ENCODE measurements at places on chromosomes 3 and 15.

- DNase-seq = no peak
Measured at GRCh38 chr3:71532639-71533395, 50.7 kb downstream of the FOXP1 start.

DNA sequence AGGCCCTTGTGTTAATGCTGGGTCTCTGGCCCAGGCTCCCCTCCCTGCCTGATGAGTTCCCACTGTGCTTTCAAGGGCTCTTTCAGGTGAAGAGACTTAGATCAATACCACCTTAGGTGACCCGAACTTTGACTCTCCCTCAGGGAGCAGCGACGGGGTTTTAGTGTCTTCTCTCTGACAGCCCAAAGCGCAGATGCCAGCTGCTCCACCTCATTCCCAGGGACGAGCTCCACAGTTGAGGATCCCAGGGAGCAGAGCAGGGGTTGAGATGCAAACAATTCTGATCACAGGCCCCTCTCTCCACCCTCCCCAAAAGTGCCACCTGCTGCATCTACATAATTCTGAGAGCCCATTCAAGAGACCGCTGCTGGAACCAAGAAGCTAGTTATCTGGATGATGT is 265.1 kb downstream of the TJP1 start:
- no peak for DNase-seq

GRCh38 chr15:69311319-69311721 is 12.6 kb downstream of the PAQR5 start:
- no peak for DNase-seq

GRCh38 chr15:99729920-99730319 is 3.3 kb downstream of the LYSMD4 start:
- DNase-seq = no peak

DNA sequence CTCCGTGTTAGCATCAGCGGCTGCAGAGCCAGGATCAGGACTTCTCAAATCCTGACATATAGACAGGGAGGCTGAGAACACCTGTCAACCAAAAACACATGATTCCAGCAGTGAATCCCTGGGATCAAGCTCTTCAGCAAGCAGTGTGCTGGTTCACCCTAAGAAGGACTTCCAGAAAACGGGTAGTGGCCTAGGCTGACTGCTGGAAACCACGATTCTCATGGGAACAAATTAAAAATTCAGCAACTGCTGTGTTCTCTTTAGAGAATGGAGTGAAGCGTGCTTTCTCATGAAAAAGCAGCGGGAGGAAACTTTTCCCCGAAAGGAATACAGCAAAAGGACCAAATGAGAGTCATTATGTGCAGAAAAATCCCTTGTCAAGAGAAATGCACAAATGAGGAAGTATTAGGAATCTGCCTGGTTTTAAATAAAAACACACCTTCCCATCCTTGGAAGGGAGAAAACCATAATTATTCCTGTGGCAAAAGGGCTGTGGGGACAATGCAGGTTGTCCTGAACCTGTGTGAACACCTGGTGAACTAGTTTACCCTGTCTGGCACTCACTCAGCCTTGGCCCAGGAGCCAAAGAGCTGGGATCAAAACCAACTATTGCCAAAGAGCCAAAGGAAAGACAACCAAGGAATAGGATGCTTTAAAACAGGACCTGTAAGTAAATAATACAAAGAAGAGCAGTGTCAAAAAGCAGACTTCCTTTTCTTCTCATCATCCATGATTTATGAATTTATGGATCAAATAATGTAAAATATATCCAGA is 13.4 kb downstream of the IL12A start:
- DNase-seq = no peak

GRCh38 chr3:176650478-176650877 is 546.8 kb downstream of the TBL1XR1 start:
- DNase-seq = no peak

DNA sequence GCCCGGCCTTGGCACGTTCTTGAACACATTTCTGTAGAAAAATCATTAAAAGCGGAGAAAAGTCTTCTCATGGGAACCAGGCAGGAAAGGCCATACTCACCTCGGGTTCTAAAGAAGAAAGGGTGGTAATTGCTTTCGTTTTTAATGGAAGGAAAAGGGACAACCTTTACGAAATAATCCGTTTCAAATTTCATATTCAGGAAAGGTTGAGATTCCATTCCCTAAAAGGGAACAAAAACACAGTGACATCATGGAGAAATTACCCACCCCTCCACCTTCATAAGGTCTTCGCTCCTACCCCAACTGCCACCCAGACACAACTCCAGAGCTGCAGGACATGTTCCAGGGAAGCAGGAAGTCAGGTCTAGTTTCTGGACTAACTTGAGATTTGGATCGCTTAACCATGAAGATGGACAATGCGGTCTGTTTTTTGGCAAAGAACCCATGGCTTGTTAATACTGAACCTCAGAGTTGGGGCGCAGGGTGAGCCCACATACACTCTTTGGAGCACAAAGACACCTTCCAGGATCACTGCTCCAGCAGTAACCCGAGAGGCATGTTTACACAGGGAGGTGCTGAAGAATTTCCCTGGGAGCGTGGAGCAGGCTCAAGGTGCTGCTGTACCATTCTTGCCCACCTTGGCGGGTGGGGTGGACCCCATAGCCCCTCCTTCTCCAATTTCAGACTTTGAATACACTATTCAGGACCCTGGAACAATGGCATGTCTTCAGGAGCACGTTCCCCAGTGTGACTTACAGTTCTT is 49.2 kb downstream of the SPATA12 start:
- no peak for DNase-seq

- no peak for DNase-seq
Measured at GRCh38 chr15:67125589-67126502, 60.4 kb downstream of the SMAD3 start.

- no peak for DNase-seq
Measured at GRCh38 chr3:104796556-104796955, 570.2 kb upstream of the ALCAM start.

- no peak for DNase-seq
Measured at GRCh38 chr3:116028157-116028556, 404.8 kb downstream of the GAP43 start.

- DNase-seq = no peak
Measured at GRCh38 chr3:31274326-31275024, 258.2 kb upstream of the STT3B start.

DNA sequence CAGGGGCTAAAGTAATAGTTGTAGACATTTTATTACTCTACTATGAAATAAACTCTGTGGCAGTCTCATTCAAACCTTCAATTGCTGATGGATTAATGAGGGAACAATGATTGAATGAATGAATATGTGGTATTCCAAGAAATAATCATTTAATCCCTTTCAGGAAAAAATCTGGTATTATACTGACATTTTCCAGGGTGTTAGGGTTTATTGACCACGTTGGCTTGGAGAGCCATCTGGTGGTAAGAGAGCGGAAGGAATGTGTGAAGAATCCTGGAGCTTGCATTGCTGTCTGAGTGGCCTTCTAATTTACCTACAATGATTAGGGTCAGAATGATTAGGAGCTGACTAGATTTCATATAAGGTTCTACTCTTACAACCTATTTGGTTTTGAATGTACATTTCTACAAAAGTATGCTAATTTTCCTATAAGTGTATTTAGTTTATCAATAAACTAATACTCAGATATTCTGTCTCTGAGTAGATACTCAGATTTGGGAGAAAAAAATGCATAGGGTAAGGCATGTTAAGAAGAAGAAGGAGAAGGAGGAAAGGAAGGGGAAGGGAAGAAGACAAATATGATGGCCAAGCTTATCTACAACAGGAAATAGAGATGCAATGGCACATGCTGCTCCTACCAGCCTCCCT is 249.9 kb downstream of the ROBO1 start:
- DNase-seq = peak; percentile 4

GRCh38 chr3:69926385-69926784 is 73.1 kb upstream of the SAMMSON start:
- peak; percentile 62 for DNase-seq

DNA sequence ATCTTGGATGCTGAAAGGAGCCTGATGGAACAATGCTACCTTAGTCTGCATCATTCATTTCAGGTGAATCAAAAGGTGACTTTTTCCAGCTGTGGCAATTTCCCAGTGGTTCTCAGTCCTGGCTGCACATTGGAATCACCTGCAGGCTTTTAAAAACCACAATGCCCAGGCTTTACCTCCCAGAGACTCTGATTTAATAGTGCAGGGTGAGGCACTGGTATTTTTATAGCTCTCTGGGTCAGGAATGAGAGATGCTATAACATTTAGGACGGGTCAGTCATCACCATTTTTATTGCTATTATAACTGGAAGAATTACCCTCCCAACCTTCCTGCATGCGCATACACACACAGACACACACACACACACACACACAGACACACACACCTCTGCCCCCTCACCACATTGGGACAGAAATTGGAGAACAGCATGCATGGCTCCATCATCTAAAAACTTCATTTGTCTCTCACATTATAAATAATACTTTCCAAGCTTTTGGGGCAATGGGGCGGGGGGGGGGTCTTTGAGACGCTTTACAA is 41.1 kb downstream of the LARP6 start:
- DNase-seq = no peak

GRCh38 chr3:178310949-178311348 is 225.3 kb upstream of the KCNMB2 start:
- no peak for DNase-seq

DNA sequence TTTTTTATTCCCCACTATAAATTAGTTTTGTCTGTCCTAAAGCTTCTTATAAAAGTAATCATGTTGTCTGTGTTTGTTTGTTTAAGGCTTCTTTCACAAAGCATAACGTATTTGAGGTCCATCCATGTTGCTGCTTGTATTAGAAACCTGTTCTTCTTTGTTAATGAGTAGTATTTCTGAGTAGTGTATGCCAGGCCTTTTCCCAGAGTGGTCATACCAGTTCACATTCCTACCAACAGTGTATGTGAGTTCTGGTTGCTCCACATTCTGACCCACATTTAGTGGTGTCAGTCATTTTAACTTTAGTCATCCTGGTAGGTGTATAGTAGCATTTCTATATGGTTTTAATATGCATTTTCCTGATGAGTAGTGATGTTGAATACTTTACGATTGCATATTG is 98.6 kb downstream of the NEO1 start:
- DNase-seq = no peak

- DNase-seq = no peak
Measured at GRCh38 chr3:148648685-148649352, 48.9 kb upstream of the AGTR1 start.

GRCh38 chr3:64122476-64122875 is 99.2 kb upstream of the PSMD6 start:
- DNase-seq = no peak

GRCh38 chr15:31442699-31443111 is 116.1 kb downstream of the KLF13 start:
- no peak for DNase-seq

- DNase-seq = no peak
Measured at GRCh38 chr15:28934645-28935044, 48.9 kb downstream of the APBA2 start.

DNA sequence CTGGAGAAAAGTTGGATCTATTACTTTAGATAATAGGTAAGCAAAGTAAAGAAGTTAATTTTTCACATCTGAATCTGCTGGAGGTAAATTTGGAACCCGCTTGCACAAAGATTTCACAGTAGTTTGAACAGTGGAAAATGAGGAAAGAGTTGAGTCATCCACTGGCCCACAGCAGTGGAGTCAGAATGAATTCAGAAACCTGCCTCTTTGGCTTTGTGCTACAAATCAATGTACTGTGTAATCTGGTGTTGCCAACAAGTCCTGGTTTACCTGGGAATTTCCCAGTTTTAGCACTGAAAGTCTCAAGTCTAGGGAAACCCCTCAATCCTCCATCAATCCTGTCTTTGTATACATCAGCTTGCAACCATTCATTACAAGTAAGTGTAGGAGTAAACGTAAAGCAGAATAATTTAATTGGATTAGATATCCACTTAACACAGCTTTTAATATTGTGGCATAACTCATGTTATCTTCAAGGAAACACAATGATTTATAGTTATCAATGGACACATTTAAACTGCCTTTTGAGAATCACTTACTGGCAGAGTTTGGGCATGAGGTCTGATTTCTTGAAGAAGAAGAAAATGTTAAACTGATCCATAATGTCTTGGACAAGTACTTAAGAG is 100.6 kb downstream of the DCLK3 start:
- DNase-seq = no peak

DNA sequence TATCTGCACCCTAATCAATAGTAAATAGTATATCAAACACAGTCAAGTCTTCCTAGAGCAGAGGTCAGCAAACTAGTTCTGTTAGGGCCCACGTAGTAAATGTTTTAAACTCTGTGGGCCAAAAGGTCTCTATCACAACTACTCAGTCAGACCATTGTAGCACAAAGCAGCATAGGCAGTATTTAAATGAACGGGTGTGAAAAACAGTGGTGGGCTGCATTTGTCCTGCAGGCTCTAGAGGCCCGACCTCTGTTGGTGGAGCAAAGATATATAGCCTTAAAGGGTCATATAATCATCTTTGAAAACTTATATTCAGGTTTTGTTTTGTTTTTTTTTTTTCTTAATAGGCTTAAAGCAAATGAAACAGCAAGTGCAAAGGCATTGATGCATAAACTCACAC is 326.4 kb upstream of the TRIM42 start:
- no peak for DNase-seq

- DNase-seq = no peak
Measured at GRCh38 chr3:194711913-194712312, 26.2 kb downstream of the FAM43A start.

- no peak for DNase-seq
Measured at GRCh38 chr15:77909182-77909940, 168.2 kb downstream of the TBC1D2B start.

DNA sequence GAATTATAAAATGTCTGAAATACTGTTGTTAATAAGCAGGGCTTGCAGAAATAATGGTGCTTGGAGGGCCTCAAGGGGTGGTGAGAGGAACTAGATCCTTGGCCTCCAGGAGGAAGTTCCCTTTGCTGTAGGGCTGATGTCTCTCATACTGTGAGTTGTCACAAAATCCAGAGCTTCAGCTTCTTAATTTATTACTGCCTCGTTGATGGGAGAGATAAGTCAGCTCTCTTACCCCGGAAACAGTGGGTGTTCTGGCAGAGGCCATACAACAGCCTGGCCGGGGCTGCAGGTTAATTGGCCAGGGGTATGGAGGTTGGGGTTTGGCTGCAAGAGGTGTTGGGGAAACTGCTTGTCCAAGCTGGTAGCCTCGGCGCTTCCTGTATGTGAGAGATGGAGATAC is 15.5 kb downstream of the MAPKAPK3 start:
- no peak for DNase-seq

DNA sequence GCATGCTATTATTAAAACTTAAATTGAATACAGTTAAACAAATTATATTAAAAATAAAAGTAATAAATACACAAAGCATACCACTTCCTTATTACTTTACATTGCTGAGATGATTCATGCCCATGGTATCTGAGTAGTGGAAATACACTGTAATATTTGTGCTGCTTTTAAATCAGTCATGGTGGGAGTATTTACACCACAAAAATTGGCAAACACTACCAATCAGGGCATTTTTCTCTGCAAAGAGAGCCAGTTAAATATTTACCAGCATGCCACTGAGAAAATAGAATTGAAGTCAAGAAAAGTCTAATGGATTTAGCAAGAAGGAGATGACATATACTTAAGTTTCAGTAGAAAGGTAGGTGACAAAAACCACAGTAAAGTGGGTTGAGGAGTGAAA is 19.6 kb downstream of the PPARG start:
- no peak for DNase-seq

- no peak for DNase-seq
Measured at GRCh38 chr3:122403489-122403888, 12.4 kb downstream of the WDR5B start.

GRCh38 chr15:77180270-77180669 is 109.4 kb upstream of the TSPAN3 start:
- DNase-seq = no peak
